Midbrain (tissue), 1 donor: ENCODE measurements at places on chromosomes 1 and 21.

DNA sequence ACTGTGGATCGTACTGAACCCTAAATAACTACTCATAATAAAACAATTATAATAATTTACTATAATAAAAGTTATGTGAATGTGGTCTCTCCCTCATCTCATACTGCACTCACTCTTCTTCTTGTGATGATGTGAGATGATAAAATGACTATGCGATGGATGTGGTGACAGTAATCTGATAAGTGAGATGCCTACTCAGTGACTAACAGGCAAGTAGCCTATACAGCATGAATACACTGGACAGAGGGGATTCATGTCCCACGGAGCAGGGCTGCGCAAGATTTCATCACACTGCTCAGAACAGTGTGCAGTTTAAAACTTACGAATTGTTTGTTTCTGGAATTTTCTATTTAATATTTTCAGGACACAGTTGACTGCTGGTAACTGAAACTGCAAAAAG lies 304.0 kb downstream of the DUSP10 start:
- no peak for DNase-seq

GRCh38 chr1:31605908-31606427 lies 11.5 kb upstream of the HCRTR1 start:
- no peak for DNase-seq

GRCh38 chr1:225462714-225463574 lies 35.1 kb upstream of the LBR start:
- no peak for DNase-seq

DNA sequence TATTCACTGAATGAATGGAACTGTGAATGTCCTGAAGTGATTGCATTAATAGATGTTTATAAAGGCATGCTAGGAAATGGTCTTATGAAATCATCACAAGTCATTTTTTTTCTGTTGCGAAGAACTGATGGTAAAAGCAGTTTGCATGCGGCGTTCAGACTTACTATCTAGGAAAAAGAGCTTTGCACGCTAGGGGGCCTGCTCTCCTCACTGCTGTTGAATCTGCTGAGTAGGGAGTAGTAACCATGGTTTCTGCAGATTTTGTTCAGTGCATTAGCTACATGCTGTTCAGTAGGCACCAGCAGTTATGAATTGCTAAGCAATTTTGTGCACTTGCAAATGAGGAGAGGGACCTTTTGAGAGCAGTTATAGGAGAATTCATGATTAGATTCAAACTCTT lies 57.9 kb downstream of the CENPF start:
- peak; percentile 82 for DNase-seq

- DNase-seq: no peak
Observed at GRCh38 chr1:175172503-175172902, 20.1 kb downstream of the KIAA0040 start.

- peak; percentile 17 for DNase-seq
Observed at GRCh38 chr1:20343149-20343937, 52.7 kb downstream of the VWA5B1 start.

DNA sequence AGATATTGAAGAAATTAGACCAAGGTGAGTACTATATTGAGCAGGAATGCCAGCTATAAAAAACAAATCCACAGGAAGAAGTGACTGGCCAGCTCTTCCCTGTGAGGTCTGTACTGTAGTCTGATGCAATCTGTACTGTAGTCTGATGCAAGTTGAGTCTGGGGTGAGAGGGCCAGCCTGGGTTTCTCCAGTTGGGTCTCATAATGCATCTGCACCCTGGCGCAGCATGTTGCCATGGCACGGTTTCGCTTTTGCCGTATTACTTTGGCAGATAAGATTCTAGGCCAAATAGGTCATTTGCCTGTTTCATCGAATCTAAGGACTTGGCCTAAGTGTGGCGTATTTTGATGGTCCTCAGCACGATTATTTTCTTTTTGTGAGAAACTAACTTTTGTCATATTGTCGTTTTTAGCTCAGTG lies 24.4 kb upstream of the PGD start:
- no peak for DNase-seq

DNA sequence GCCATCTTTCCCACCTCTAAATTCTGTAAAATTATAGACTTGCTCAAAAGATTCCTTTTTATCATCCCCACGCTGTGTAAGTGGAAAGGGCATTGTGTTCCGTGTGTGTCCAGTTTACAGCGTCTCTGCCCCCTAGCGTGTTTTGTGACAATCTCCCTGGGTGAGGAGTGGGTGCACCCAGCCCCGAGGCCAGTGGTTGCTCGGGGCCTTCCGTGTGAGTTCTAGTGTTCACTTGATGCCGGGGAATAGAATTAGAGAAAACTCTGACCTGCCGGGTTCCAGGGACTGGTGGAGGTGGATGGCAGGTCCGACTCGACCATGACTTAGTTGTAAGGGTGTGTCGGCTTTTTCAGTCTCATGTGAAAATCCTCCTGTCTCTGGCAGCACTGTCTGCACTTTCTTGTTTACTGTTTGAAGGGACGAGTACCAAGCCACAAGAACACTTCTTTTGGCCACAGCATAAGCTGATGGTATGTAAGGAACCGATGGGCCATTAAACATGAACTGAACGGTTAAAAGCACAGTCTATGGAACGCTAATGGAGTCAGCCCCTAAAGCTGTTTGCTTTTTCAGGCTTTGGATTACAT lies 61.9 kb downstream of the POFUT2 start:
- DNase-seq: no peak

DNA sequence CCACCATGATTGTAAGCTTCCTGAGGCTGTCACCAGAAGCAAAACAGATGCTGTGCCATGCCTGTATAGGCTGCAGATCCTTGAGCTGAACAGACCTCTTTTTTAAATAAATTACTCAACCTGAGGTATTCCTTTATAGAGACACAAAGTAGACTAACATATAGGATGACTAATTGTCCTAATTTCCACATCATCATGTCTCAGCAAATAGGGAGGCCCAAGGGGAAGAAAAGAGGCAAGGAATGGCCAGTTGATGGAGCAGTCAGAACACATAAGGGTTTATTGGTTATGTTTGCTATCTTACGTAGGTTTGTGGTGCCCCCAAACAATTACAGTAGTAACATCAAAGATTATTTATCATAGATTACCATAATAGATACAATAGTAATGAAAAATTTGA lies 126.2 kb downstream of the RASAL2 start:
- DNase-seq: no peak

DNA sequence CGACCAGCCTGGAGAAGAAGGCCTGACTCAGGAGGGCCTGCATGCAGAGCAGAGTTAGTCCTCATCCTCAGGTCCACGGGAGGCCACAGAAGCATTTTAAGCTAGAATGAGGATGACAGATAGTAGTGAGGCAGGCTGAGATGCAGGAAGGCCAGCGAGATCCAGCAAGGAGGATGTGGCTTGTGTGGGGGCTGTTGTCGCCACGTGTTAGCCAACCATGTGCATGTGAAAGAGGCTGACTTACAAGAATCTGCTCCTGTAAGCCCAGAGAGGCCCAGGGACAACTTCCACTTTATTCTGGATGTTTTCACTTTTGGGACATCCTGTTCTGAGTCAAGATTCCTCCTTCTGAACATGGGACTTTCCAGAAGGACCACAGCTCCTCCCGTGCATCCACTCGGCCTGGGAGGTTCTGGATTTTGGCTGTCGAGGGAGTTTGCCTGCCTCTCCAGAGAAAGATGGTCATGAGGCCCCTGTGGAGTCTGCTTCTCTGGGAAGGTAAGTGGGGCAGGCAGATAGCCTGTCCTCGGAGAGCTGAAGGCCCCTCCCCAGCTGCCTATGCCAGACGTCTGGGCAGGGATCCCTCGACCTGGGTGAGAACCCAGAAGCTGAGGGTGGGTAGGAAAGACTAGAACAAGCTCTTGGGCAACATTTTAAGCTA lies at the start of gene SLAMF8:
Gene SLAMF8, plus strand, starts transcription at position 433 of the 661 bp plus-strand sequence. Its CDS starts 26 bp downstream, at position 459.
- DNase-seq: no peak

GRCh38 chr1:12654004-12654567 lies 10.2 kb downstream of the AADACL4 start:
- DNase-seq: no peak

- no peak for DNase-seq
Observed at GRCh38 chr1:88291611-88292354, 392.3 kb upstream of the PKN2 start.

DNA sequence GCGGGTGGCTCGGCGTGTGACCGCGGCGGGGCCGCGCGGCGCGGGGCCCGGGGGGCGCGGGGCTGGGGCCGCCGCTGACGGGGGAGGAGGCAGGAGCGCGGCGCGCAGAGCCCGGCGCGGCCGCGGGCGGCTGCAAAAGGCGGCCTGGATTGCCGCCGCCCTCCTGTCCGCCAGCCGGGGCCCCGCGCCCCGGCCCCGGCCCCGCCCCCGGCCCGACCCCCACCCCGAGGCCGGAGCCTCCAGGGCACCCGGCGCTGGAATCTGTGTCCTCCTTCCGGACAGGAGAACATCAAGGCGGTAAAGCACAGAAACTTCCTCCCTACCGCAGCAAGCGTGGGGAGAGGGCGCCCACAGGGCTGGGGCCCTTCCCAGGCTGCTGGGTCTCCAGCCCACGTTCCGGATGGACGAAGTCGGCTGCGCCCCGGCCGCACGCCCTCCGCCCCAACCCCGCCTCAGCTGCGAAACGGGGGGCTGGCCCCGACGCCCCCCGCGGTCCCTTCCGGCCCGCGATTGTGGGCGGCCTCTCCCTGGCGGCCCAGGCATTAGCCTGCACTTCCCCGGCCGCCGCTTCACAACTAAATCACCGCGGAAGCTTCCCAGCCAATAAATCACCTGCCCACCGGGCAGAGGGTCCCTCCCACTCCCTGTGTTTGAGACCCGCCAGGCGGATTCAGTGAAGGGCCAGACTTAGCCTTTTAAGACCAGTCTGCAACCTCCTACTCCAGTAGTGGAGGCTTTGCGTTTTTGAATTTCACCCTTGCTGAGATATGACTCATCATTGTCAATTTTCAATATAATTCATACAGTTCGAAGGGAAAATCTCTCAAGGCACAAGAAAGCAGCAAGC lies 106.0 kb downstream of the SLC45A1 start:
- DNase-seq: no peak

GRCh38 chr1:168550971-168551370 lies 7.2 kb upstream of the XCL2 start:
- no peak for DNase-seq

GRCh38 chr1:52601519-52601918 lies 652 bp upstream of the GPX7 start:
- no peak for DNase-seq

- DNase-seq: peak; percentile 76
Observed at GRCh38 chr1:28602536-28603439, 10.7 kb downstream of the RAB42 start.

DNA sequence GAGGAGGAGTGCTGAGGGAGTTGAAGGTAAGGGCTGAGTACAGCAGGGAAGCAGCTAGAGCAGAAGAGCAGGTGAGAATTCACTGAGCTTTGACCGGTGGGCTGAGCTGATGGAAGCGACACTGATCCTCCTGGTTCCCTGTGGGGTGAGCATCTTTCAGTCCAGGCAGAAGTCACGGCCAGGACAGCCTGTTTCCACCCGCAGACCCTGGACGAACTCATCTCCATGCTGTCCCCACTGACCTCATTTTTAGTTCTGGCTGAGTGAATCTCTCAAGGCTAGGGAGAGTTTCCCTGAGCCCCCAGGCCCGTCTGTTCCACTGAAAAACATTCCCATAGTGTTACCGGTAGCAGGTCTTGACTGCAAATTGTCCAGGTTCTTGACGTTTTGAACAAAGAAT lies 31.5 kb downstream of the FAM163A start:
- DNase-seq: no peak

- no peak for DNase-seq
Observed at GRCh38 chr1:71930511-71930910, 351.8 kb downstream of the NEGR1 start.

DNA sequence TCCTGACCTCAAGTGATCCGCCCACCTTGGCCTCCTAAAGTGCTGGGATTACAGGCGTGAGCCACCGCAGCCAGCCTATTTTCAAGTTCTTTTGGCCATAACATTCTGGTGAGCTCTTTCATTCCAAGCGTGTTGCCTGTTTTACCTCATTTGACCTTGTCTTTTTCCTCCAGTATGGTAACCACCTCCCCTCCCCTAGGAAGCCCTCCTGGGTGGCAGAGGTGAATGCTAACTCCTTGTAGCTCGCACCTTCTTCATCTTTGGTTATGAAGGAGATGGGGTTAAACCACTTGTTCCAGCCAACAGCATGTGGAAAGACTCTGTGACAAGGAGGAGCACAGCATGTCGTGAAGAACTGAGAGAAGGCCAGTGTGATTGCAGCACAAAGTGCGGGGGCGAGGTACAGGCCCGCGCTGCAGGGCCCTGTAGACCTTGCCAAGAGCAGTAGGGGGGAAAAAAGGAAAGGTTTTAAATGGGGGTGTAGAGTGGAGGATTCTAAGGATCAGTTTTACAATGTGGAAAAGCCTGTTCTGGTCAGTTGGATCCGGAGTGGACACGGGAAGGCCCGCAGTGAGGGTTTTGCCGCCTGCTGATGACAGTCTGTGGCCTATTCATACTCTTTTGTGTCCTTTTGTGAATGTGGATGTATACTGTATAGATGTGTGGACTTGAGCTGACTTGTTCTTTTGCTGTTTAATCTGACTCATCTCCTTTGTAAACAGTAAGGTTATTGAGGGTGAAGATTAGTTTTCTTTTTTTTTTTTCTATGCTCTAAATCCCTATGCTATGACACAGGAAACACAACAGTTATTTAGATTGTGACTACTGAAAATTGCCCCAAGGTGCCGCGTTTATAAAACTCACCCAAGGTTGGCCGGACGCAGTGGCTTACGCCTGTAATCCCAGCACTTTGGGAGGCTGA lies 7.5 kb upstream of the ZNF436 start:
- no peak for DNase-seq

DNA sequence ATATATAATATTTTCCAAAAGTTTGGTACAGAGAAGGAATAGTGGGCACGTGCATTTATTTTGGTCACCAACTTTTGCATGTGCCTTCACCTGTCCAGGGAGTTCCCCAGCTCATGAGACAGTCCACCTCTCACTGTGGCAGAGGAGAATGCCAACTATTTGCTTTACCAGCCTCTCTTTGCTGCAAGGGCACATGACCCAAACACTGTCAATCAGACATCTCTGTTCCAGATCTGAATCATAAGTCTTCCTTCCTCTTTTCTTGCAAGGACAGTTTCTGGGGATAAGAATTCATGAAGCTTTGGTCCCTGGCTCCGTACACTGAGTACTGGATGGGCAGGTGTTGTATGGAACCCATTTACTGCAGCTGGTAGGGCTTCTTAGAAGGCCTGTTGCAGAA lies 38.6 kb downstream of the C1orf87 start:
- DNase-seq: no peak

- DNase-seq: no peak
Observed at GRCh38 chr1:24866211-24867083, 63.6 kb downstream of the RUNX3 start.

GRCh38 chr1:102566182-102566581 lies 542.1 kb downstream of the COL11A1 start:
- no peak for DNase-seq

DNA sequence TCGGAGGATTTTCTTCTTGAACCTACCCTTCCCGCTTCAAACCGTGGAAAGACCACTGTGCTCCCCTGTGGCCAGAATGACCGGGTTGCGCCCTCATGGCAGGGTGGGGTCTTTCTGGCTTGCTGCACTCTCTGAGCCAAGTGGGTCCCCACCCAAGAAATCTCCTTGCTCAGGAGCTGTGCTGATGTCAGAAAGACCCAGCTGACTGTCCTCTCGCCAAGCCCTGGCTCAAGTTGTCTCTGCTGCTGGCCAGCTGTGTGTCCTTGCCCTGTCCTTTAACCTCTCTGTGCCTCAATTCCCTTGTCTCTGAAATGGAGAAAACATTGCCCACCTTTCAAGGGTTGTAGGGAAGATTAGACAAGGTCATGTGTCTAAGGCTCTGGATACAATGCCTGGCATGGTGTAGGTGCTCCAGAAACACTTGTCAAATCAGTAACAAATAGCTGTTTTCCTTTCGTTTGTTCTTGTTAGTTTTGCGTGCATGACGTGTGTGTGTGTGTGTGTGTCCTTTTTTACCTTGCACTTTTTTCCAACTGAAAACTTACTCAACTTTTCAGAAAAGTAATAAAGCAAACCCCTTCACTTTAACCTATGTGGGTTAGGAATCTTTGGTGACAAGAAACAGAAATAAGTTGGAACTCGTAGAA lies 41.1 kb upstream of the RPL11 start:
- DNase-seq: no peak
